ENCODE measurements at places on chromosomes 7 and 10. TPM values are rescaled to one million over a fixed set of nuclear protein-coding genes. Genes with fewer than 3 reads are reported as not detected.

- DNase-seq: no peak
Observed at GRCh38 chr7:64653721-64654401, 12.1 kb upstream of the ZNF107 start.

DNA sequence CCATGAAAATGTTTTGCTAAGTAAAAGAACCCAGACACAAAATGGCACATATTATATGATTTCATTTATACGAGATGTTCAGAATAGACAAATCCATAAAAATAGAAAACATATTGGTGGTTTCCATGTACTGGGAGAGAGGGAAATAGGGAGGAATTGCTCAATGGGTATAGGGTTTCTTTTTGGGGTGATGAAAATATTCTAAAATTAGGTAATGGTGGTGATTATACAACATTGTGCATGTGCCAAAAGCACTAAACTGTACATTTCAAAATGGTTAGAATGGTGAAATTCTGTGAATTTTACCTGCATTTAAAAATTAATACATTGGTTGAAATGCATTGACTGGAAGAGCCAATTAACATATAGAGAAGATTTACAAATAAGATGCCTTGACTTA is 613.9 kb downstream of the TNS3 start:
- DNase-seq: no peak

GRCh38 chr7:158312789-158313188 is 274.8 kb downstream of the PTPRN2 start:
- no peak for DNase-seq

DNA sequence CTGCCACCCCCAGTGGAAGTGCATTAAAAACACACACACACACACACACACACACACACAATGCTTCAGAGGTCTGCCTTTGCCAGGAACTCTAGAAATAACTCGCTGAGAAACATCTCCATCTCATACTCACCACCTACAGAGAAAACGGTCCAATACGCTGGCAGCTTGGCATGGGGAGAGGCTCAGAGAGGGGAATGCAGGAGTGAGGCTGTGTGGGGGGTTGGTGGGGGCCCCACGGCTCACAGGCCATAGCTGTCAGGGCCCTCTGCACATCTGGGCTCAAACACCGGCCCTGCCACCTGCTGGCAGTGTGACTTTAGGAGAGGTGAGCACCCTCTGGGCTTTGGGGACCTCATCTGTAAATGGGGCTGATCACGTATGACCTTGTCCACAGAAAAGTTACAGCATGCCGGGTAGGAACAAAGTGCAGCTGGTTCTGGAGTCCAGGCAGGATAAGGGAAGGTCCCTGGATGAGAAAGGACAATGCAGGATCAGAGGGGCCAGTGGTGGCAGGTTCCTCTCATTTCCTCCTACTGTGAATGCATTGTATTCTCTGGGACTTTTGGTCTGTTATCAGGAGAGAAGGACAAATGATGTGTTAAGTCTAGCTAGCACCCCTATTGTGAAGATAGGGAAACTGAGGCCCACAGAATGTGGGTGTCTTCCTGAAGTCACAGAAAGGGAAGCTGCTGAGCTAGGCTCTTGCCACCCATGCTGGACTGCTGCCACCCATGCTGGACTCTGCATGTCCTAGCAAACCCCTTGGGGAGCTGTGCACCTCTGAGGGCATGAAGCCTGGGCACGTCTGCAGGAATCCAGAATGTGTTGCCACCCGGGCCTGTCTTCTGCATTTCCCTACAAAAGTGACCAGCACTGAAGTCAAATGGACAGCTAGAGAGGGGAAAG is 404.6 kb downstream of the RPS24 start:
- DNase-seq: no peak

GRCh38 chr7:75987805-75988567 is 6.4 kb downstream of the TMEM120A start:
- peak; percentile 43 for DNase-seq

DNA sequence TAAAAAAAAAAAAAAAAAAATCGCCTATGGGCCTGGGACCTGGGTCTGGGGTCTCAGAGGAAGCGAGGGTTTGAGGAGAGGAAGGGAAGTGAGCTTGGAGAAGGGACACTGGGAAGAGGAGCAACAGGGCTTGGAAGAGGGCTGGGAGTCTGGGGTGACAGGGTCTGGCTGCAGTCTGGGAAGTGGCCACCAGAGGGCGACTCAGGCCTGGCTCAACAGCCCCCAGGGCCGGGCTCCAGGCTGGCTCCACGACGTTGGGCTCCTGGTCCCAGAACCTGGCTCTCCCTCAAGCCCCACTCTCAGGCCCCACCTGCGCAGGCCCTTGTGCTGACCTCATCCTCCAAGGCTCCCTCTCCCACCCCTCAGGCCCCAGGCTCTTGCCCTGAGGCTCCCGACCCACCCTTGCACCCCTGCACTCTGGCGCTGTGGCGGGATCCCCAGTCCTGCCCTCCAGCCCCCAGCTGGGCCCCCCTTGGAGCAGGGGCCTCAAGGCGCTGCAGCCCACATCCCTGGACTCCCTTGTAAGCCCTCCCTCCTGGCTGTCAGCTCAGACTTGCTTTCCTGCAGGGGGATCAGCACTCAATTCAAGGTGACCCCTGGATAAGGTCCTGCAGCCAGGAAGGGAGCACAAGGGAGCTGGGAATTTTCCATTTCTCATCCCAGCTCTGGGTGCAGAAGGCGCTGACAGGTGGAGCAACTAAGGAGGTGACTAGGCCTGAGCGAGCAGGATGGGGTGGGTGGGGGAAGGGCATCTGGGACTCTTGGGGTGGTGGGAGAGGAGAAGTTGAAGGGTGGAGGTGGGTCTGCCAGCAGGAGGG is 5.4 kb upstream of the SPACDR start:
- peak; percentile 79 for DNase-seq

GRCh38 chr7:26954951-26955350 is 90.6 kb upstream of the SKAP2 start:
- no peak for DNase-seq

GRCh38 chr10:7657552-7657951 is 9.2 kb downstream of the ITIH5 start:
- DNase-seq: no peak

- DNase-seq: no peak
Observed at GRCh38 chr7:132742189-132742612, 165.9 kb upstream of the PLXNA4 start.

GRCh38 chr7:79298145-79298760 is 155.2 kb downstream of the MAGI2 start:
- no peak for DNase-seq

GRCh38 chr10:89158446-89158845 is 48.7 kb downstream of the CH25H start:
- DNase-seq: no peak

DNA sequence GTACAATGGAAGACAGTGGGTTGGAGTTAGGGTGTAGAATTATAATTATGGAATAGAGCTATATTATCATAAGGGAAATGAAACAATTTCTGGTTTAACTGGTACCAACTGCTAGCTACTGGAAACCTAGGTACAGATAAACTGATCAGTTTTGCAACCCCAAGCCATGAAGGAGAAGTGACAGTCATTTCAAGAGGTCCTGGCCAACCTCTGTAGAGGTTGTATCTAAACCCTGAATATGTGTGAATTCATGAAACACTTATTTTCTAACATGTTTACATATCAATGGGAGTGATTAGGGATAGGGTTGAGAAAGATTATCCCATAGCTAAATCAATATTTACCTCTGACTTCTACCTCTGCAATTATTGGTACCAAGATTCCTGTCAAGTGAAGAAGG is 29.9 kb upstream of the CC2D2B start:
- no peak for DNase-seq

- no peak for DNase-seq
Observed at GRCh38 chr7:104621321-104621720, 292.9 kb downstream of the LHFPL3 start.

GRCh38 chr7:136523571-136523970 is 344.9 kb upstream of the CHRM2 start:
- DNase-seq: no peak

GRCh38 chr7:92695308-92696261 is 105.4 kb upstream of the FAM133B start:
- DNase-seq: no peak

DNA sequence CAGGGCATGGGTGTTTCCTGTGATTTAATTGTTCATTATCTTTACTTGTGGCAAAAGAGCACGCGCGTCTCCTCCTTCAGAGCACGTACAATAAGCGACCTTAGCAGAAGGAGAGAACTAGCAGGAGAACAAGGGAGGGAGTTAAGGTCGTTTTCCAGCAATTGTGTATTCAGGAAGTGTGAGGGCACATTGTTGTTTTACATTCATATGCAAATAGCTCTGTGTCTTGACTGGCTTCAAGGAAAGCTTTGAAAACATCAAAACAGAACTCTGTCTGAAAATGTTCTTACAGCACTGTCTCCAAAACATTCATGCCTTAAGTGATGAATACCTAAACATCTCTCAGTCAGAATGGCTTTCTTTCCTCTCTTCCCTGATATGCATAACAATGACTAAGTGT is 499.1 kb downstream of the ACTR3B start:
- no peak for DNase-seq

DNA sequence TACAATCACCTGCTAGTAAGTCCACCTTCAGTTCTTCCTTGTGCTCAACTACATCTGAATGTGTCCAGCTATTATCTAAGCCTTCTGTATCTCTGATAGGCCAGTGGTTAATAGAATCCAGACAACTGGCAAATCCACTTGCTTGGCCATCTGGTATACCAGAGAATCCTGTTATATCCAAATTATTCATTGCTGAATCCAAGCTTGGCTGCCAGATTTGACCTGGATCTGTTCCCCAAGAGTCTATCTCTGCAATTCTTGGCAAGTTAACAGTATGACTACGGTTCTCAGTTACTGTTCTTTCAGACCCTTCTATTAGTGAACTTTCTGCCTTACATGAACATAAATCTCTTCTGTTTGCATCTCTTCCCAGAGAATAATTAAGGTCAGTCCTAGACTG is 154.6 kb upstream of the TARP start:
- DNase-seq: no peak

- no peak for DNase-seq
Observed at GRCh38 chr7:49631960-49632359, 141.5 kb upstream of the VWC2 start.

- DNase-seq: no peak
Observed at GRCh38 chr7:84617265-84618030, 422.9 kb upstream of the SEMA3A start.

GRCh38 chr10:80485946-80486764 is 32.0 kb downstream of the TSPAN14 start:
- DNase-seq: no peak

DNA sequence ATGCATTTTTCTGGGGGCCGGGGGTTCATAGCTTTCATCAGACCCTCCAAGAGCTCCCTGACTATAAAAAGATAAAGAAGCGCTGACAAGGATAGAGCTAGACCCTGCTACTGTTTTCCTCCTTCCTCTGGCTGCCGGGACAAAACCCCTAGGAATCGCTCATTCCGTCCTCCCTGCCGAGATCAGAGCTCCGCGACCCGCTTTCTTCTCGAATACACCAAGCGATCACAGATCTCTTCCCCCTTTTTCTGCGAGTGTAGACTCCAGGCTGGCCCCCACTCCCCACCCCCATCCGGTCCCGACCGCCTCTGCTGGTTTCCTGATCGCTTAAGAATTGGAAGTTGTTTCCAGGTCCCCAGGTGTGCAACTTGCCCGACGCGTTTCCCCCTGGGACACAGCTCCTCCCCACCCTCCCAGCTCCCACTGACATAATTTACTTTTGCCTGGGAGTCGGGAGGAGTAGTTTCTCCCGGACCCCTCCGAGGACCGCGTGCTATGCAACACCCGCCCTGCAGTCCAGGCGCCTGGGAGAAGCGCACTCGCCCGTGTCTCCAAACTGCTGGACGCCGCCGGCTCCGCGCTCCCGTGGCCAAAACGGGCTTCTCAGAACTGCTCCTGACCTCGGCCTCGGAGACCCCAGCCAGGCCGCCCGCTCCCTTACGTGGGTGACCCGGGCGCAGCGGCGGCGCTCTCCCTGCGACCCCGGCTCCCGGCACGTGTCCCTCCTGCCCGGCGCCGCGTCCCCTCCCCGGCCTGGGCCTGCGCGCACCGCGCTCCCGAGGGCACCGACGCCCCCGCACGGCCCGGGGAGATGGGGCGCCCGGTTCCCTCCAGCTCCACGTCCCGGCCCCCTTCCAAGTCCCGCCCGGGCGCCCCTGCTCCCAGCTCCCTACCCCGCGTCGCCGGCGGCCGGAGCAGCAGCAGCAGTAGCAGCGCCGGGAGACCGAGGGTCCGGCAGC is 552 bp downstream of the IL15RA start:
- peak; percentile 48 for DNase-seq

DNA sequence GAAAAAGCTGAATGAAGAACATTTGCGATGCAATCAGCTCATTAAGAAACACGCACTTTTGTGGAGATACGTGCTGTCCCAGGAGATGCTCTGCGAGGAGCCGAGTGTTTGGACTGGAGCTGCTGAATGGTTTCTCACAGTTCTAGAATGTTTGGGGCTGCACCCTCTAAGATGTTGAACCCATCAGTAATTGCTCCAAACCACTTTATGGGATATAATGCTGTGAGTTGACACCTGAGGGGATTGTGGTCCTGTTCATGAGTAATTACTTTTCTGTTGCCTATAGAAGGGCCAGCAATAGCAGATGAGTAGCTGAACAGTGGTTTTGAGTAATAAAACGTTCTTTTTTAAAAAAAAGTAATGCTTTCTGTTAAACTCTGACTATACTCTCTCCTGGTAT is 63.1 kb downstream of the IKZF1 start:
- no peak for DNase-seq

- DNase-seq: no peak
Observed at GRCh38 chr10:87866412-87866974, 3.1 kb downstream of the PTEN start.

- DNase-seq: no peak
Observed at GRCh38 chr10:5509236-5509635, 9.9 kb upstream of the CALML5 start.

DNA sequence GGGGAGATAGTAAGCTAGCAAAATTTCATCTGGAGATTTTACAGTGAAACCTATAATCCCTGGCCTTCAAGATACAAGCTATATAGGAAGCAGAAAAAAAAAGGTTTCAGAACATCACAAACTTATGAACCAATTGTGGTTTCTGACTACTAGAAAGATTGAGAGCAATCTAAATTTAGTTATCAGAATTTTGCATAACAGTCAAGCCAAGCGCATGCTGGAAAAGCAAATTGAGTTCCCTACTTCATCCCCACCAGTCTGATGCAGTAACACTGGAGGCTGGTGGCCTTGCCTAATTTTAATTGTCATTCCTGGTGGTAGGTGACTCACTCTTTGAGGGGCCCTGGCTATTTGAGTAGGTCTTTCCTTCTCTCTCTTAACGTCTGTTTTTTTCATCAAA is 46.3 kb upstream of the ELMO1 start:
- DNase-seq: no peak

Gene NEUROD6
- total RNA-seq: not detected

Gene FAM25C
- total RNA-seq: not detected

Gene SPAM1
- not detected for total RNA-seq

Gene IFIT3
- 11.5 TPM for total RNA-seq

Gene GRID1
- not detected for total RNA-seq

Gene GIMAP5
- total RNA-seq: 31.3 TPM

Gene CNNM1
- 0.16 TPM for total RNA-seq

Gene AZGP1
- not detected for total RNA-seq

Gene UNC5B
- total RNA-seq: 0.03 TPM

Gene HMX3
- not detected for total RNA-seq

Gene SDK1
- 1.3 TPM for total RNA-seq

Gene PPP3CB
- total RNA-seq: 20.2 TPM

Gene ADAM22
- total RNA-seq: 0.64 TPM

Gene HTRA1
- total RNA-seq: not detected
